ENCODE measurements at places on chromosomes 13 and 19. TPM values are rescaled to one million over a fixed set of nuclear protein-coding genes. Genes with fewer than 3 reads are reported as not detected.

The CYP4F11 gene
- 0.28 TPM for total RNA-seq

The SIGLEC12 gene
- not detected for total RNA-seq

The PRR36 gene
- 0.34 TPM for total RNA-seq

The ZNF471 gene
- total RNA-seq = 4.5 TPM

The LILRB5 gene
- 13.4 TPM for total RNA-seq

Data from right cardiac atrium (tissue), 5 donors.